ENCODE measurements at places on chromosomes 5 and 9.
A peak's percentile ranks its signal among the peaks of the same experiment; 100 is the strongest.

DNA sequence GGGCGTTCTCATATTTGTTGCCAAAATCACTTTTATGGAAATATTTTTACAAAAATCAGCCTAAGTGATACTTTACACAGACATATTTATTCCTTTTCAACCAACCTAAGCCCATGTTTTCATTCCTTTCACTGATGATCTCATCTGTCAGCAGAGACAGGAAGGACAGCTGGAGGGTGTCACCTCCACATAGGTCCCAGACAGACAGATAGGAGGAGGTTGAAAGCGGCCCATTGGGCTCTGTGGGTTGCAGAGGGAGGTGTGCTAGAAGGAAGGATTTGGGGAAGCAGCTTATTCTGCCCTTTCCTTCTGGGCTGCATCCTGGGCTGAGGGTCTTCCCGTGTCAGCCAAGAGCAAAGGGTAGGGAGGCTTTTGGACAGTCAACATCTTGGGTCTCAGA lies 26.0 kb upstream of the SEMA4D start:
- DNase-seq = peak; percentile 69

- DNase-seq = peak; percentile 15
These were observed 85.0 kb downstream of the PRRT1B start for GRCh38 chr9:131630205-131630831.

GRCh38 chr9:125863923-125864322 lies 116.8 kb downstream of the PBX3 start:
- DNase-seq = no peak

- no peak for DNase-seq
These were observed 89.4 kb downstream of the SNX18 start for GRCh38 chr5:54607006-54607405.

- DNase-seq = no peak
These were observed 7.0 kb downstream of the HSPA9 start for GRCh38 chr5:138568061-138568824.
